Calu3 (cell line): ENCODE measurements at places on chromosomes 4 and X.

DNA sequence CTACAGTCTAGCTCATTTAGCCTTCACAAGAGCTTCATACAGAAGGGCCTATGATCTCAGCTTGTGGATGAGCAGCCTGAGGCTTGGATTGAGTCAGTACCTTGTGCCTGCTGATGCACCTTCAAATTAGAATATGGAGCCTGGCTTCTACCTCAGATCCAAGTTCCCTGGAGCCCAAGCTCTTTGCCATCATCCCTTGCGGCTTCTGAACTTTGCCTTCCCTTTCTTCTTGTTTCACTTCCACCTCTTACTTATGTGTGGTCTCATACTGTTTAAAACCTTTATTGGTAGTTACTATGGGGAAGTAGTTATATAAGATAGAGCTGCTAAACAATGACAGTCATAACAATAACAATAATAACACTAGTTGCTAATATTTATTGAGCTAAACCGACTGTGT, 84.3 kb upstream of the AFF2 start:
- no peak for DNase-seq

- DNase-seq, result peak; percentile 36
Observed at GRCh38 chrX:31213941-31214340, 142.1 kb upstream of the FTHL17 start.

DNA sequence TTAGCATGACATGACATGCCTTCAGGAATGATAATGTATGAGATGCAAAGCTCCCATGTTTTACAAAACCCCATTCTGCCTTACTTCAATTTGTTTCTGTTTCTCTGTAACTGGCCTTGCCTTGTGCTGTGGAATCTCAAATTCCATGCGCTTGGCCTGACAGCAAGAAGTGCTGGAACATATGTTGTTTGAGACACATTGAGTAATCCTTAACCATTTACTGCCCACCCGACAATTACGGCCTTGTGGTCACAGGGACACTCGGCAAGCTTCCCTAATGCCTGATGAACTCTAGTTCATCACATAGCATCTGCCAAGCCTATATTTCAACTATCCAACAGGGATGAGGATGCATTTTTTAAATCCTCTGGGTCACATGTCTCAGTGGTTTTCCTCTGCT, 226.4 kb upstream of the CASK start:
- DNase-seq, result no peak

- no peak for DNase-seq
Observed at GRCh38 chr4:185958094-185958747, 110.7 kb upstream of the TLR3 start.

DNA sequence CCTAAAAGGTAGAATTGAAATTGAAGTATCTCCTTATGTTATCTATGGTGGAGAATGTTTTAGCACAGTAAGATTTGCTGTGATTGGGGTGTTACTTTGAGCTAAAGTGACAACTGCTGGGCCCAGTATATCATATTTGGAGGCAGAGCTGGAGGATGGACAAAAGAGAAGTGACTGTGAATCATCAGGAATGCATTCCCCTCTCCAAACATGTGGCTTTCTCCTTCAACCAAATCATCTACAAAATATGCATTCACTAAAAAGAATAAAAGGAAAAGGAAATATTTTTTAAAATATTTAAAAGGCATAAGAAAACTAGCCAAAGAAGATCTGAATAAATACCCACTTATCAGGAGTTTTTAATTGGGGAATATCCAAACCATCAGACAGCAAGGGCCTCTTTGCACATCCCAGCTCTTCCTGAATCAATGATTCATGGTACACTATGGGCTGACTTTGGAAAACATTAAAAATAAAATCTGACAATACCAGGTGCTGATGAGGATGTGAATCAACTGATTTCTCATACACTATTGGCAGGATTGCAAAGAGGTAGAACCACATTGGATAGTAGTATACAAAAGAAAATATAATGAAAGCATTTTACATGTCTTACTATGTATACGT, 671.7 kb upstream of the NR3C2 start:
- DNase-seq, result no peak

DNA sequence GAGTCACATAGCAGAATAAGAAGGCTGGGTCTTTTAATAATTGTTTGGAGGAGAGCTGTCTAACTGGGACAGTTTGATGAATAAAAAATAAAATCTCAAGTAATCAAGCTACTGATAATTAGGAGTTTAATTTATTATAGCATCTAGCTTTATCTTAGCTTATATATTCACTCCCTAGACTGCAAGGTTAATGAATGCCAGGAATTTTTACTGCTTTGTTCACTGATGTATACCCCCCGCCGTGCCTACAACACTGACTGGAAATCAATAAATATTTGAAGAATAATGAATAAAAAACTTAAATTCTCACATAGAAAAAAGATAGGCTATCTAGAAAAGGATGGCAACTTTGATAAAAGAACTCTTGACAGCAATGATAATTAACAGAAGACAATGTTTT, 59.7 kb downstream of the IQCM start:
- no peak for DNase-seq

GRCh38 chr4:44927399-44928380, 201.3 kb upstream of the GNPDA2 start:
- DNase-seq, result peak; percentile 3

- DNase-seq, result no peak
Observed at GRCh38 chr4:13615161-13615560, 12.4 kb downstream of the BOD1L1 start.
